ENCODE measurements at places on chromosomes 16 and 17.
A peak's percentile ranks its signal among the peaks of the same experiment; 100 is the strongest.

- DNase-seq, result no peak
Observed at GRCh38 chr17:81489998-81490992, 22.3 kb downstream of the ACTG1 start.

- DNase-seq, result no peak
Observed at GRCh38 chr16:85931596-85932402, 32.8 kb downstream of the IRF8 start.

- peak; percentile 45 for DNase-seq
Observed at GRCh38 chr16:48609652-48610029, 339 bp downstream of the N4BP1 start.

DNA sequence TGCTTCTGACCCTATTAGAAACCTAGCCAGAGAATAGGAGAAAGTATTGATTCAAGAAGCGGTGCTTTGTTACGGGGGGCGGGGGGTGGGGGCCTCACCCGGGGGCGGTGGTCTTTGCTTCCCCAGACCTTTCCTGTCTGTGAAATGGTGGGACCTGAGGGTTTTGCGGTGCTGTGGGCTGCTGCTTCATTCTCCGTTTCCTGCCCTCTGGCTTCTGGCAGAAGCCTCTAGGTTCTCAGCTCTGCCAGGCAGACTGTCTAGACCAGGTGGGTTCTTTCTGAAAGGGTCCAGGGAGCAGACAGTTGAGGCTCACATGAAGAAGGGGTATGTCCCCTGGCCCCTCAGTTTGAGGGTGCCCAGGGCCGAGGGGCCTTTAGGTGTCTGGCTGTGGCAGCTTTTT lies 14.0 kb downstream of the GSE1 start:
- DNase-seq, result no peak

DNA sequence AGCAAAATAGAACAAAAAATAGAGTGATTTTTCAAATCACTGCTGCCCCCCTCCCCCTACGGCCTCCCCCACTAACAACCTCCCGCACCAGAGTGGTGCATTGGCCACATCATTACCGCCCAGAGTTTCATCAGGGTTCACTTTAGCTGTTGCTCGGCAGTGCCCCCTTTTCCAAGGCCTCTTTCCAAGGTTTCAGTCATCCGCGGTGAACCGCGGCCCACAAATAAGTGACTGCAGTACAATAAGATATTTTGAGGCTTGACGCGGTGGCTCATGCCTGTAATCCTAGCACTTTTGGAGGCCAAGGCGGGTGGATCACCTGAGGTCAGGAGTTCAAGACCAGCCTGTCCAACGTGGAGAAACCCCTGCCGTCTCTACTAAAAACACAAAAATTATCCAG lies 180.0 kb downstream of the MAF start:
- no peak for DNase-seq

- peak; percentile 15 for DNase-seq
Observed at GRCh38 chr16:55035029-55035428, 104.4 kb downstream of the IRX5 start.

GRCh38 chr17:50184611-50185398 lies 16.6 kb downstream of the COL1A1 start:
- DNase-seq, result no peak

- DNase-seq, result peak; percentile 14
Observed at GRCh38 chr16:14071576-14072271, 605 bp downstream of the MRTFB start.

GRCh38 chr17:60993497-60993896 lies 315.8 kb downstream of the BCAS3 start:
- no peak for DNase-seq

DNA sequence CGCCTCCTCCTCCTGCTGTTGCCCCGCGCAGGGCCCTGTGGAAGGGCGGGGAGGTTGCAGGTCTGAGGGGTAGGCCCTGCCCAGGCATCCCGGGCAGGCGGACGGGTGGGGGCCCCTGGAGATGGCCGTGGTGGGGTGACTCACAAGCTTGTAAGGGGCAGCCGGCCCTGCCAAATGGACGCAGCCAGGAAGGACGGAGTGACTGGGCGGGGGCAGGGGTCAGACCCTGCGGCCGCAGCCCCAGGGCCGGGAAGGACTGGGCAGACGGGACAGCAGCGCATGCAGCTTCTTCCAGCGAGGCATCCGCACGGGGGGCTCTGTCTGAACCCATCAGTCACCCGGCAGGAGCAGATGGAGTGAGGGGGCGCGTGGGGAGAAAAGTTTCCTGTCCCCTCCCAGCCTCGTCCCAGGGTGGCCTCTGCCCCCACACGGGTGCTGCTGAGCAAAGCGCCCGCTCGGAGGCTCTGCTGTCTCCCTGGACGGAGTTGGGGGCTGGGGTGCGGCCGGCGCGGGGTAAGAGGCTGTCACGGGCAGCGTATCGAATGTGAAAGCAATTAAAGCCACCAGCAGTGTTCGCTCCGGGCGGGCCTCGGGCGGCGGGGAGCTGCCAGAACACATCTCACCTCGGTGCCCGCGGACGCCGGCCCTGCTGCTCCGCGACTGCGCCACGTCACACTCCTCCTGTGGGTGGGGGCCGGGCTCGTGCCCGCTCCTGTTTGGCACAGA lies 5.4 kb upstream of the PRR35 start:
- DNase-seq, result peak; percentile 52

DNA sequence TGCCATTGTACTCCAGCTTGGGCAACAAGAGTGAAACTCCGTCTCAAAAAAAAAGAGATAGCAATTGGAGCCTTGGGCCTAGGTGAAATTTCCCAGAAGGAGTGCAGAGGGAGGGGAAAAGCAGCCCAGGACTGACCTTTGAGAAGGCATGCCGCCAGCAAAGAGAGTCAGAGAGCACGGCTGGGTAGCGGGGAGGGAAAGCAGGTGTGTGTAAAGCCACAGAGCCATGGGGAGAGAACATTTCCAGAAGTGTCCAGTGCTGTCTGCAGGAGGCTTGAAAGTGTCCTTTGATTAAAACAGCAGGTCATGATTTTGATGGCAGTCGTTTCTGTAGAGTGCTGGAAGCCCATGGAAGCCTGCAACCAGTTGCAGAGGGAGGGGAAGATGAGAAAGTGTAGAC lies 8.1 kb downstream of the C16orf54 start:
- peak; percentile 25 for DNase-seq

- no peak for DNase-seq
Observed at GRCh38 chr17:20063665-20064648, 54.8 kb downstream of the SPECC1 start.

DNA sequence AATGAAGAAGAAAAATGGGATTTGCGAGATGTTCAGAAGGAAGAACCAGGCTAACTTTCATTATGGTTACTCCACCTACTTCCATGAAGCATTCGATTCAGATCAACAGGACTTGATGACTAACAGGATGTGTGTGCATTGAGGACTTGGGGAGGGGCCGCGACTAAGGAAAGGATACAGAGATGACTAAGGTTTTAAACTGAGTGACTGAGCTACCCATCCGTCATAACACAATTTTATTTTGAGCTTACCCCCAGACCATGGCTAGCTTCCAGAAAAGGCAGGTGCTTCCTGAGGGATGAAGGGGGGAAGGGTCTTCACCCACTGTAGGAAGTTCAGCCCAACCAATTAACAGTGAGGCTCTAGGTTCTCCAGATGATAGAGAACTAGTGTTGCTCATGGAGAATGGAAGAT lies 2.5 kb upstream of the CDYL2 start:
- peak; percentile 67 for DNase-seq

- no peak for DNase-seq
Observed at GRCh38 chr17:56694825-56695224, 101.3 kb downstream of the NOG start.

- no peak for DNase-seq
Observed at GRCh38 chr17:66779237-66779606, 55.7 kb upstream of the CACNG5 start.

DNA sequence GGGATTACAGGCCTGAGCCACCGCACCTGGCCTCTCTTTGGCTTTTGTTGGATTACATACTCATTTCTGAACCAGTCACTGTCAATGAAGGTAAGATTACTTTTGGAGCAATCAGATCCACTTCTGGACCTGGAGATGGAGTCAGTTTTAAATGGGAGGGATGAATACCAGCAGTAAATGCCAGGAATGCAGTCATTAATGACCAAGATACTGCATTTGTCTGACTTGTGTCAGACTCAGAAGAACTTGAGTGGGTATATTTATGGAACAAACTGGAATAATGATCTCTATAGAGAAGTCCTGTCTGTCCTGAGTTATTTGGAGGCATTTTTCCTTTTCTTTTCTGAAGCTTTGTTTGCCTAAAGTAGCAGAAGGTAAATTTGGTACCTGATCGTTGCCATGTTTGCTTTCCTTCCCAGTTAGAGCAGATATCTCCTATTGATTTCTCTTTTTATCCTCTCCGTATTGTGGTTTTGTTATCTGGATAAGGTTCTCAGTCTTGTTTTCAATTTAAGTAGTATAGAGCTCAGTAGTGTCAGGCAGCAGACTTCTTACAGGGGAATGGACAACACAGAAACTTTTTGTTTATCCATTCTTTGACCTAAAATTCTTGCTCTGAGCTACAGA lies 10.7 kb downstream of the NLK start:
- DNase-seq, result no peak

- DNase-seq, result no peak
Observed at GRCh38 chr17:76255801-76256429, 9.2 kb upstream of the UBALD2 start.

DNA sequence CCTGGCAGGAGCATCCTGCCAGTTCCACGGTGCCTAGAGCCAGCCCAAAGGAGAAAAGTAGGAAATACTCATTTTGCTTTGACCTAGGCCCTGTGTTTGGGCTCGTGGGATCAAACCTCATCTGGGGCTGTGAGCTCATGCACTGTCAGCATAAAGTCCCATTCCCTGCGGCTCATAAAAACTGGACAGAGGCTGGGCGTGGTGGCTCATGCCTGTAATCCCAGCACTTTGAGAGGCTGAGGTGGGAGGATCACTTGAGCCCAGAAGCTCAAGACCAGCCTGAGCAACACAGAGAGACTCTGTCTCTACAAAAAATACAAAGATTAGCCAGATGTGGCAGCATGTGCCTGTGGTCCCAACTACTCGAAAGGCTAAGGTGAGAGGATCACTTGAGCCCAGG lies 17.9 kb downstream of the ATP6V0D1 start:
- no peak for DNase-seq

- DNase-seq, result no peak
Observed at GRCh38 chr17:45855691-45856336, 11.1 kb downstream of the SPPL2C start.

- DNase-seq, result no peak
Observed at GRCh38 chr16:69932228-69932627, 18.9 kb upstream of the CLEC18A start.

DNA sequence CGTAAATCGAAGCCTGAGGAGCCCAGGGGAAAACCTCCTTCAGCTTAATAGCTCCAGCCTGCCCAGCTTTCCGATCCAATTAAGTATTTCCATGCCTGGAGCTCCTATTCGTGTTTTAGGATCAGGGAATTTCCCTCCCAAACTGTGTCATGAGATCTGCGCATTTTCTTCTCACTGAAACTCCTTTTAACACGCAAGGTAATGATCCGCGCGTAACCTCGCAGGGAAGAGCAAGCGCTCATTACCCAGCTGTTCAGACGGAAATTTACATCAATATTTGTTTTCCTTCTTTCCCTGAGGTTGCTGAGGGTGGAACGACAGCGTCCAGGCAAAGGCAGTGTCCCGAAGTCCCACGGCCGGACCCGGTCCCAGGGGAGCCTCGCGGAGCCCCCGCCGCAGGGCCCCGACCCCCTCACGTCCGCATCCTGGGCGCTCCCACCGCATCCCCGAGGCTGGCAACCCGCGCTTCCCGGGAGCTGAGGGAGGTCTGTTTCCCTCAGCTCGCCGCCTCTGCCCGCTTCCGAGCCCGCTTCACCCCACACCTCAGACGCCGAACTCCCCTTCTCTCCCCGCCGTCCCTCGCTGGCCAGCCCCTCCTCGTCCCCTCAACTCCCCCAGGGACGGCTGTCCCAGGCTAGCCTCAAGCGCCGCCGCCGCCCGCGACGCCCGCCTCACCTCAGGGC lies 415 bp downstream of the ABCA5 start:
- DNase-seq, result peak; percentile 36

GRCh38 chr17:53570731-53571130 lies 252.0 kb upstream of the KIF2B start:
- DNase-seq, result no peak

DNA sequence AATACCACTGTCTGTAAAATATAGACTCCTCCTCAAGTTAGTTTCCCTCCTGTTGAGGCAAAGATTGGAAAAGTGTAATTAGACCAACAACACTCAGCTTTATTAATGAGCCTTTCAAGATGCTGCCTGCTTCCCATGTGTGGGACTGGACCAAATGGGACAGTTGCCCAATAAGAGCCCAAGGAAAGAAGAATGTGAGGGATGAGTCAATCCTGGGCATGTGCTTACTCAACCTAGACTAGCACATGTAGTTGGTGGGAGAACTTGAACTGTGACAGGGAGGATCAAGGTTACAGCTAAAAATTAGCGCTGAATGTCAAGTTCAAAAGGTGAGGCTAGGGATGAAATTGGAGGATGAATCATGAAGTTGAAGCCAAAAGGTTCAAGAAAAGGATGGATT lies 435.5 kb downstream of the CA10 start:
- no peak for DNase-seq

DNA sequence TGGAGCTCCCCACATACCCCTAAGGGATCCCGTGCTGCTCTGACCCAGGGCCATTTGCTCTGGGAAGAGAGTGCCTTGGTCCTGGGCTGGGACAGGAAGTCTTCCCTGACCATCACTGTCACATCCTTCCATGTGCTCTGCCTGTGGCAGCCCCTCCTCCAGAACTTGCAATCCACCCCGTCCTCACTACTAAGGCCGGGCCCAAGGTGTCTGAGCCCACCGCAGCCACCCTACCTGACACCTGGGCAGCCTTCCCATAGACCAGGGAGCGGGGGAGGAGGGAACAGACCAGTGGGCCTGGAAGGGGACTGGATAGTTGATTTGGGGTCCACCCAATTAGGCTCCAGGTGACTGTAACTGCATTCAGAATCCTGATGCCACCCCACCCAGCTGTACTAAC lies 117.5 kb upstream of the CRHR1 start:
- DNase-seq, result no peak

- DNase-seq, result no peak
Observed at GRCh38 chr17:45101883-45102811, 30.2 kb downstream of the PLCD3 start.

DNA sequence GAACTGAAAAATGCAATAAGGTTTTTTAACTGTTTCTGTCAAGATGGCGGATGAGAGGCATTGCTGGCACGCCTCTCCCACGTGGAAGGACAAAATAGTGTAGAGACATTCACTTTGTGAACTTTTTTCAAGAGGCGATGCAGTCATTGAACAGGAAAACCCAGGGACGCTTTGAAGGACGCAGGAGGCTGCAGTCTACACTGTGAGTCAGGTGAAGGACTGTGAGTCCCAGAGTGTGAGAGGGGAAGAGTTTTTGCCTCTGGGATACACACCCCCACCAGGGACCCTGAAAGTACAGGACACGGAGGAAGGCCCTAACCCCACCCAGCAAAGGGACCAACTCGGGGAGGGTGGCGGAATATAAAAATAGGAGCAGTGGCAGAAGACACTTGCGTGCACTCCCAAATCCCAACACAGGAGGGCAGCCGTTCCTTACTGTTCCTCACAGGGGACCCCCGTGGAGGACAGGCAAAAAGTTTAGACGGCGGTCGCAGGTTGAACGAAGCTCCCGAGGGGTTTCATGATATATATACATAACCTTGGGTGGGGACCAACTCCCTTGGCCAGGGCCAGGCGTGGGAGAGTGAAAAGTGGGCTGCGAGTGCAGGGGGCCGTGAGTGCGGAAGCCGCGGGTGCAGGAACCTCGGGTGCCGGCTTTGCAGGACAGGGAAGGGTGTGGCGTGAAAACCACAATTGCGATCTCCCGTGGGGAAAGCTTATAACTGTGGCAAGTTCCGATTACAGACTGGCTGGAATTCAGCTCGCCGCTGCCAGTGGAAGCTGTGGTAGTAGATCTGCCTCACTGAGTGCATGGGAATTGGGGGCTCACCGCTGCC lies 82.0 kb upstream of the ALOX12 start:
- DNase-seq, result peak; percentile 73

Measured in SW480 (cell line).